ENCODE measurements at places on chromosomes 5 and 9.

DNA sequence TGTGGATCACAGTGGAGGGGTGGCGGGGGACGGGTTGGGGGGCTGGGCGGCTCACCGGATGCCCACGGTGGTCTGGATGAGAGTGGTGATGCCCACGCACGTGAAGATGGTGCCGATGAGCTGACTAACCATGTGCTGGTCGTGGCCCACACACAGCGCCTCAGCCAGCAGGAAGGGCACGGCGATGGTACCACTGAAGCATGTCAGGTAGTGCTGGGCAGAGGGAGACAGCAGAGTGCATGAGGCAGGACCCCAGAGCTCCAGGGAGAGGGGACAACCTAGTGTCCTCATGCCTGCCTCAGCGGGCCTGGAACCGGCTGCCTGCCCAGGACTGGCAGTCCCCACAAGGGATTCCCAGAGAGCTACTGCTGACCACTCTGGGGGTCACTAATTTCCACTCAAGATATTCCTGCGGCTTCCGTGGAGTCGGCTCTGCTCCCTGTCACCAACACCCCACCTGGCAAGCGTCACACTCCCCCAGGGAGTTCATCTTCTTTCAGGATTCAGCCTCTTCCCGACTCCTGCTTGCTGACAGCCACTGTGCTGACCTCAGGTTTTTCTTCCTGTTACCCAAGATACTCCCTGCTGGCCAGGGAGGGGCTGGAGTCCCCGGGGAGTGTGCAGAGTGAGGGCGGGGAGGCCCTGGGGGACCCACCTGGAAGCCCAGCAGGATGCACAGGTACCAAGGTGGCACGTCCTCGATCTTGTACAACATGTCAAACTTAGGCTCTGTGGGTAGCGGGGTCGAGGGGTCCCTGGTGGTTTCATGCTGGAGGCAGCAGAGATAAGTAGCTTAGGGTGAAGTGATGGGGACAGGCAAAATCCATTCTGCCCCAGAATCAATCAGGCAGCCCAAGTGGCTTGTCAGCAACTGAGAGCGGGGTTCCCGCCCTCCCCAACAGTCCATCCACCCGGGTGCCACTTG lies 998 bp downstream of the SLC23A1 start:
- DNase-seq: no peak

DNA sequence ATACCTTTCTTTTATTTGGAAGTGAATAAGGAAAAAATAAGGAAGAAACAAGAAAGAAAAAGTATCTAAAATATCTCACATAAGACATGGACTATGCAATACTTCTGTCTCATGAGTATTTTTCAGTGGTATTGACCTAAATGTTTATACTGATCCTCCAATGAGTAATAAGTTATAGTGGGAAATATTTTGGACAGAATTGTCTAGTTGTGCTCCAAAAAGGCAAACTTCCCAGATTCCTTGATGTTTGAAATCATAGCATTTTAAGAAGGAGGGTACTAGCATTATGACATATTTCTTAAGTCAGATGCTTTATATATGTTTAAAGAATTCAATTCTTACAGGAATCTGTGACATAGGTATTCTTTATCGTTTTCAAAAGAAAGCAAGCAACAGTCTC lies 34.5 kb upstream of the BASP1 start:
- no peak for DNase-seq

GRCh38 chr5:150152636-150153462 lies 2.8 kb downstream of the PDGFRB start:
- DNase-seq: no peak

- DNase-seq: no peak
These were observed 26.2 kb upstream of the WDR41 start for GRCh38 chr5:77518304-77518703.

DNA sequence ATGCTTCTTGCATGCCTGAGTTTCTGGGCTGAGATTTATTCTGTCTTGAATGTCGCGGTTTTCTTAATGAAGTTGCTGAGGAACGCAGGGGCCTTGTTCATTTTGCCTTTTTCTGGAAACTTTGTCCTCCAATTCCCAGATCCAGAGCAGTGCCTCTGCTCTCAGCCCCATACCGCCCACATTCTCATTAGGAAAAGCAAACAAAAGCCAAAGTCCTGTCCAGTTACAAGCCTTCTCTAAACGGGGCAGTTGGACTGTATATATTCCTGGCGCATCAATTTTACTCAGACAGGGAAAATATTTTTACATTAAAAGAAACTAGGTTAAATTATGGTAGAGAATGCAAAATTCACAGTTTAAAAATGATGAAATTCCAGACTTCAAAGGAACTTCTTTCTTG lies 1.2 kb upstream of the PSAT1 start:
- no peak for DNase-seq

DNA sequence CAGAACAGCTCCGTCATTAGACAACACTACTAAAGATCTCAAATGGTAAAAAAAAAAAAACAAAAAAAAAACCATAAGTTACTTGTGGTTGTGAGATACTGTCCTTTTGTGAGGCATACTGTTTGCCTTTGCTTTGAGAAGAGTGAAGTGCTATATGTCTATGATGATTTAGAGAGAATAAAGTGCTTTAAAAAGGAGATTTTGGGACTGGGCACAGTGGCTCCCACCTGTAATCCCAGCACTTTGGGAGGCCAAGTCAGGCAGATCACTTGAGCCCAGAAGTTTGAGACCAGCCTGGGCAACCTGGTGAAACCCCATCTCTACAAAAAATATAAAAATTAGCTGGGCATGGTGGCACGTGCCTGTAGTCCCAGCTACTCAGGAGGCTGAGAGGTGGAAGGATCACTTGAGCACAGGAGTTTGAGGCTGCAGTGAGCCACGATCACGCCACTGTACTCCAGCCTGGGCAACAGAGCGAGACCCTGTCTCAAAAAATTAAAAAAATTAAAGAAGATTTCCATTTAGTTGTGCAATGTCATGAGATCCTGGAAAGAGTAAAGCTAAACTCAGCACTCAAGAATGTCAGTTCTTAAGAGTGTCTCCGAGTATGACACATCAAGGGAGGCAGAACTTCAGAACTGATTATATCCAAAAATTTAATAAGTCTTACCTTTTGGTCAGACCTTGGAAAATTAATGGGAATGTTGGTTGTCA lies 87.3 kb downstream of the PRDM6 start:
- DNase-seq: no peak

- DNase-seq: no peak
These were observed 648.5 kb downstream of the RAB3C start for GRCh38 chr5:59231221-59231931.

- DNase-seq: no peak
These were observed 10.7 kb downstream of the RPL26L1 start for GRCh38 chr5:172969921-172970320.

DNA sequence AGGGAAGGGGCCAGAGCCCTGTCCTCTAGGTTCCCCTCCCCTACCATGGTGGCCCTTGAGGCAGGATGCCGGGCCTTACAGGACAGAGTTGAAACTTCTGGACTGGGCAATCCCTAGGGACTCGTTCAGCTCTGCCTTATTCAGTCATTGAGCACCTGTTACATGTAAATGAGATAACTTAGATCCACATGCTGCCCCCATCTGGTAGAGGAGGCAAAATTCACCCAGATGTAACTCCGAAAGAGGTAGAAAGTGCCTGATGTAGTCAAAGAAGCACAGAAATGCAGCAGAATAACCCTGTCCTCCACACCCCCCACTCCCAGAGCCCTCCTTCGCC lies 1.5 kb downstream of the GGTA1 start:
- DNase-seq: peak; percentile 47

- no peak for DNase-seq
These were observed 124.6 kb upstream of the TAF11L2 start for GRCh38 chr5:17373406-17373805.

- no peak for DNase-seq
These were observed 412.3 kb downstream of the MAT2B start for GRCh38 chr5:163917747-163918146.

DNA sequence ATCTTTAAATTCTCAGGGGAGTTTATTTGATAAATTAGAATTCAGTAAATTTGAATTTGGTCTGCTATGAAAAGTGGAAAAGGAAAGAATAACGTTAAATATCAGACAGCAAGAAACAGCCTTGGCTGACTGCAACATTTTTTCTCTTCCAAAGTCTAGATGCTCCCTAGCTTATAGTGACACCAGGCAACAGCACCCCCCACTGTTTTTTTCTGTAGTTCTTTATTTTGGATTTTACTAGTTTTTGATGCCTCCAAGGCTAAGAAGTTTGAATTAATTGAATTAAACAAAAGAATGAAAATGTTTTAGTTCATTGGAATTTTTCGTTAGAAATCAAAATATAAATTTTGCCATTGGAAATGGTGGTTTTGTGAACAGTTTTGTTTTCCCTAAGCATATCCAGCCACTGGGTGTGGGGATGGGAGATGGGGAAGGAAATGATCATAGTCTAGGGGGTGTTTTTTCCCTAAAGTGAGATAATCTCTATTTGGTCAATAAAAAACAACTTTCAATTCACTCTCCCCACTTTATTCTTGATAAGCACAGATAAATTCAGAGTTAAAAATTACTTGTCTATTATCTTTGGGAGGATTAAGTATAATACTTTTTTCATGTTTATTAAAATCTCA lies 199.3 kb upstream of the CD180 start:
- no peak for DNase-seq

DNA sequence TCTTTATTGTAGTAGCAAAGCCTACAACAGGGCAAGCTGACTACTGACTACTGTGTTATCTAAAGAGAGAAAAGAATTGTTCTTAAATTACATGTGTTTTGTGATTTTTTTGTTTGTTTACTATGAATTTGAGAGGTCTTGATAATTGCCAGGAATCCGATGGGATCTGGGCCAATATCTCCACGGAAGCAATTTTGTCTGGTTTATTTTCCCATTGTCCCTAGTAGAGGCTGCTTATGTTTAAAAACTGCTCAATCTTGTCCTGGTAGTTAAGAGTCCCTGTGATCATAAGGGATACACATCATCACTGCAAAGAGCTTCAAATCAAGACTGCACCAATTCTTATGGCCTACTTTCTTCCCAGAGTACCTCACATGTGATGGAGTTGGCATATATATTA lies 94.4 kb downstream of the GLDC start:
- DNase-seq: no peak

GRCh38 chr5:41203033-41203432 lies 10.3 kb downstream of the C6 start:
- no peak for DNase-seq

GRCh38 chr5:9596824-9597223 lies 33.3 kb downstream of the TAS2R1 start:
- DNase-seq: no peak

GRCh38 chr5:95861221-95861863 lies 38.8 kb upstream of the GLRX start:
- DNase-seq: no peak

All from CD4-positive, alpha-beta T cell treated with Interleukin-10 for 1 hour (primary cell).